ENCODE measurements at places on chromosomes 2 and 18.

- no peak for DNase-seq
Observed at GRCh38 chr2:84317135-84317534, 141.9 kb downstream of the SUCLG1 start.

GRCh38 chr2:226839161-226839560 is 3.3 kb downstream of the RHBDD1 start:
- DNase-seq, result no peak

- no peak for DNase-seq
Observed at GRCh38 chr2:36770542-36771287, 74.2 kb downstream of the VIT start.

DNA sequence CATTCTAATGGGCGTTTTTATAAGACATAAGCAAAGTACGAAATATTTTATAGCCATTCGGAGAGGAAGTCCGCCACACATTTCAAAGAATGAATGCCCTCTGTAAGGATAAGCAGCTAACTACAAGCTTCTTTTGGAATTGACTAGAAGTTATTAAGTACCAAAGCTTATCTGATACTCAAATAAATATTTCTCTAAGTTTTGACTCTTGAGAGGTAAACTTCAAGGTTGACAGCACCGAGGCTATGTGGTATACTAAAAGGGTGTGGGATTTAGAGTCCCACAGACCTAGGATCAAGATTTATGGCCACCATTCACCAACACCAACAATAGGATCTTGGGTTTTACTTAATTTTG is 48.1 kb upstream of the MSH2 start:
- no peak for DNase-seq

GRCh38 chr18:26017929-26018328 is 72.5 kb downstream of the SS18 start:
- DNase-seq, result no peak

GRCh38 chr2:191923652-191923997 is 76.7 kb upstream of the CAVIN2 start:
- DNase-seq, result no peak

DNA sequence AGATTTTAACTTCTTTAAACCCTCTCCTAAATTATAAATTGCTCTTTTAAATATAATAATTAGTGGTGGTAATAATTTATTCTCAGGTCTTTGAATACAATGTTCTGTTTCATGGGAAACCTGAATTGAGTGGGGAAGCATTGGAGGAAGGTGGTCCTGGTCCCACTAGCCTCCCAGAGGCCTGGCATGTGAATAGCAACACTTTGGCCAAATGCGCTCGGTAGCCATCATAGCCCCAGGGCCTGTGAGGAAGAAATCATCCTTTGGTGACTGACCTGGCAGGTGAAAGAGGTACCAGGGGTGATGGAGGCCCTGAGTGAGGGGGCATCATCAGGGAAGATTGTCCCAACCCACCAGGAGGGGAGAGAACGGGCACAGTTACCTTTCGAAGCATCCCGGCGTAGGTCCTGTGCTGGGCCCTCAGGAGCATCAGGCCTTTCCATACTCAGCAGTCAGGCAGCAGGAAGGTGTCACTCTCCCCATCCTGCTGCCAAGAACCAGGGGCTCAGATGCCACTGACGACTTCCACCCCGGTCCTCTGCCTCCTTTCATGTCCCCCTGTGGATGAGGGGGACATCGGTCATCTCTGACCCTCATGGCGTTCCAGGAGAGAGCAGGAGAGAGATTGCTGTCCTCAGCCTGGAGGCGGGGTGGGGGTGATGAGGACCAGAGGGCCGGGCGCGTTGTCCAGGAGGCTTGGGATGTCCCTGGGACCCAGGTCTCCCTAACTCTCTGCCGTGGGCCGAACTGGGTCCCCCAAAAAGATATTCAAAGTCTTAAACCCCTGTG is 78.6 kb upstream of the HPCAL1 start:
- DNase-seq, result no peak

DNA sequence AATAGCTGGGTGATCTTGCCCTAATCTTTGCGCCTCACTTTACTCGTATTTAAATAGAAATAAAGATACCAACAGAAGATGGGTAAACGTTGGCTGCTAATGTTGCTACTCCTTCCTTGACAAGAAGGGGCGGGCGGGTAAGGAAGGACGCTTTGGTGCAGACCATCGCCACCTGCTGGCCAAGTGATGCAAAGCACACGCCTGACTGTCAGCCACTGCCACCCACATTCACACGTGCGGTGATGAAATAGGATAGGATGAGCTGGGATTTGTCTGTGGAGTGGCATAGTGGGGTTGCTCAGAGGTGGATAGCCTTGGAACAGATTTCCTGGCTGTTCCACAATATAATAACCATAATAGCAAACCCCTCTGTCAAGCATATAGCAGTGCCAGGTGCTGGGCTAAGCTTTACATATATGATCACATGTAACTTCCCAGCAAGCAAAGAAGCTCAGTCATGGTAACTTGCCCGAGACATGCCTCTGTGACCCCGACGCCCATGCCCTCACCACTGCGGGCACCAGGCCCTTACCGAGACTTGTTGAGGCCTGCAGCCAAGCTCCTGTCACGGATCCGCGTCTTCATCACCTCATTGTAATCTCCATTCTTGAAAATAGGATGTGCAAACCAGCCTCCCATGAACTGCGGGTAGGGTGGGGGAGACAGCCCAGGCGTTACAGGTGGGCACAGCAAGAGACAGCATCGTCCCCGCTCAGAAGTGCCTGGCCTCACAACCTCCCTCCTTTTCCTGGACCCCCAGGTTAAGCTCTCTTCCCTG is 39.3 kb downstream of the LCT start:
- peak; percentile 54 for DNase-seq

GRCh38 chr2:81894451-81894990 is 1590.0 kb upstream of the LRRTM1 start:
- no peak for DNase-seq

GRCh38 chr2:71575966-71576365 is 122.6 kb downstream of the DYSF start:
- DNase-seq, result no peak

- no peak for DNase-seq
Observed at GRCh38 chr18:29146068-29146467, 969.1 kb upstream of the CDH2 start.

DNA sequence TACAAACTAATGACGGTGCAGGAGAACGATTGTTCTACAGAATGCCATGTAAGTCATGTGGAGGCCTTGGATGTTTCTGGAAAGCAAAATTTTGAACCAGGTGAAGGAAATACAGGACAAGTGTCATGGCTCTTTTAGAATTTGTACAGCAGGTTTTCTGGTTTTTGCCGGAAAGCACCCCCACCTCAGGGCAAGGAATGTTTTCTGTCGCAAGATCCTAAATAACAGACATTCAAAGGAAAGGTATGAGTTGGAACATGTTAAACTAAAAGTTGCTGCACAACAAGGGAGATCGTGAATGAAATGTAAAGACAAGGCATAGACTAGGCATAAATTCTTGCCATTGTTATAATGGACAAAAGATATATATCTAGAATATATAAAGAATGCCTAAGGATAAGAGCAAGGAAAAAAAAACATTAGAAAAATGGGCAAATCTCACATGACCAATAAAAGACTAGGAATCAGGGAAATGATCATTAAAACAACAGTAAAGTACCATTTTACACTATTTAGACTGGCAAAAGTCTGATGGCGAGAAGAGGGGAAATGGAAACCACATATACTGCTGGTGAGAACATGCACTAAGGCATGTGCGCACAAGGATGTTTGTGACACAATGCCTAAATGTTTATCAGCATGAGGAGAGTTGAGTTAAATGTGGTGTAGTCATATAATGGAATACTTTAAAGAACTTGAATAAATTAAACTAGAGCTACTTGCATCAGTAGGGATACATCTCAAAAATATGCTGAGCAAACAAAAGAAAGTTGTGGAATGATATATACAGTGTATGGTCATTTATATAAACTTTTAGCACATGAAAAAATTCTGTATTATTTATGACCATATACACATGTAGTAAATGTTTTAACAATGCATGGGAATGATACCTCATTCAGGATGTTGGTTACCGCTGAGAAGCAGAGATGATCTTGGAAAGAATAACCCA is 127.0 kb downstream of the EML6 start:
- no peak for DNase-seq

GRCh38 chr2:176268976-176269318 is 295 bp upstream of the MTX2 start:
- no peak for DNase-seq

DNA sequence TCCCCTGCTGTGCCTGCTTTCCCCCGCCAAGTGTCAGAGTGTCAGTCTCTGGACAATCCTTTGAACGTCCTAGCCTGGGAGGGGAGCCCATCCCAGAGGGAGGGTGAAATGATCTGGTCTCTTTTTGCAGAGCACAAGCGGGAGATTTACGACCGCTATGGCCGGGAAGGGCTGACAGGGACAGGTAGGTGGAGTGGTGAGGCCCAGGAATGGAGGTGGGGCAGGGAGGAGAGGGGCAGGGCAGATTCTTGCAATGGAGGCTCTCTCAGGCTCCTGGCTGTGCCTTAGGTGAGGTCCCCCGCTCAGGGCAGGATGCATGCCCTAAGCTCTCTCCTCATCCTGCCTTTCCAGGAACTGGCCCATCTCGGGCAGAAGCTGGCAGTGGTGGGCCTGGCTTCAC is 2.4 kb downstream of the DNAJB2 start:
- DNase-seq, result no peak

DNA sequence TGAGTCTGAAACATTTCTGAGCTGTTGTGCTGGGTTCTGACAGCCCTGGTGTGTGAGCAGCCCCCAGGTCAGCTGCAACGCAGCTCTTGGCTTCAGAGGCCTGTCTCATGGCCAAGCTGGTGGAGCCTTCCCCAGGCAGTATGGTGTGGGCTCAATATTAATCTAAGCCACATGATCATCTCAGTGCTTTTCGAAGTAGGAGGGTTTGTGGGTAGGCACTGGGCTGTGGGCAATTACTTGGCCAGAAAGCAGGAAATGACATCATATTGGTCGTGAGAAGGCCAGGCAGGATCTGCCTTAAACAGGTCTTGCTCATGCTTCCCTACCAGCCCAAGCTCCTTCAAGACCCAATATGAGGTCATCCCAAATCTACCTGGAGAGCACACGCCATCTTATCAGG is 26.9 kb downstream of the LOXHD1 start:
- DNase-seq, result no peak

DNA sequence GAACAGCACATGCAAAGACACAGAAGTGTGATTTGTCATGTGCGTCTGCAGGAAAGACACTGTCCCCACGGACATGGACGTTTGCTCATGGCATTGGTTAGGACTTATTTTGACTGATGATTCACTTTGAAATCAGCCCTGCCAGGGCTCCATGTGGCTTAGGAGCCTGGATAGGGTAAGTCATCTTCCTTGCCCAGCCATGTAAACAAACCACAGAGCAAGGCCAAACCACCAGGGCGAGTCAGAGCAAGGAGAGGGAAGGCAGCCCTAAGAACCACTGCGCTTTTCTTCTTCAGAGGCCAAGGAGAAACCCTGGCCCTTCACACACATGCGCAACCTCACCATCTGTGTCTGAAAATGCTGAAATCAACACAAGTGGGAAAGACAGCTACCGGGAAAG is 88.8 kb downstream of the GFPT1 start:
- peak; percentile 51 for DNase-seq

- DNase-seq, result no peak
Observed at GRCh38 chr2:190627448-190628412, 21.2 kb upstream of the NAB1 start.

- DNase-seq, result no peak
Observed at GRCh38 chr2:25161055-25161781, 7.2 kb downstream of the POMC start.

- no peak for DNase-seq
Observed at GRCh38 chr2:216951171-216951570, 91.3 kb upstream of the TNP1 start.

- no peak for DNase-seq
Observed at GRCh38 chr2:148817210-148817708, 57.8 kb upstream of the KIF5C start.

GRCh38 chr18:69557282-69557681 is 156.6 kb downstream of the DOK6 start:
- DNase-seq, result no peak

DNA sequence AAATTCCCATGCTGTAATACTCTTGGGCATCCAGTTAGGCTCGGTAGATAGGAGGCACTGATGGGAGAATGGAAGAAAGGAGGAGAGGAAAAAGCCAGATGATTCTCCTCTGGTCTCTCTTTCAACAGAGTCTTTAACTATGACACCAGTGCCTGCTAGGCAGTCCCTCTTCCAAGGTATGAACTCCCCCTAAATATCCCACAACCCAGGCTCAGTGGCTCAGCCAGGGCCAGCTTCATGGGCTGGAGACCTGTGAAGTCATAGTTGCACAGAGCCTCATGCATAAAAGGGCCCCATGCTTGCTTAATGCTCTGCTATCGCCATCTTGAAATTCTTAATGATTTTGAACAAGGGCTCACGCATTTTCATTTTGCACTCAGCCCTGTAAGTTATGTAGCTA is 869.2 kb upstream of the GCFC2 start:
- no peak for DNase-seq
